Kasumi-1 (cell line): ENCODE measurements at places on chromosomes 3 and 15.
A peak's percentile ranks its signal among the peaks of the same experiment; 100 is the strongest.

- DNase-seq: no peak
Measured at GRCh38 chr3:101638261-101638745, 38.6 kb downstream of the ZBTB11 start.

- no peak for DNase-seq
Measured at GRCh38 chr3:21356402-21356801, 394.6 kb downstream of the ZNF385D start.

- no peak for DNase-seq
Measured at GRCh38 chr15:91694131-91694830, 159.2 kb upstream of the SLCO3A1 start.

- DNase-seq: peak; percentile 36
Measured at GRCh38 chr15:72375501-72375845, 341 bp downstream of the HEXA start.

DNA sequence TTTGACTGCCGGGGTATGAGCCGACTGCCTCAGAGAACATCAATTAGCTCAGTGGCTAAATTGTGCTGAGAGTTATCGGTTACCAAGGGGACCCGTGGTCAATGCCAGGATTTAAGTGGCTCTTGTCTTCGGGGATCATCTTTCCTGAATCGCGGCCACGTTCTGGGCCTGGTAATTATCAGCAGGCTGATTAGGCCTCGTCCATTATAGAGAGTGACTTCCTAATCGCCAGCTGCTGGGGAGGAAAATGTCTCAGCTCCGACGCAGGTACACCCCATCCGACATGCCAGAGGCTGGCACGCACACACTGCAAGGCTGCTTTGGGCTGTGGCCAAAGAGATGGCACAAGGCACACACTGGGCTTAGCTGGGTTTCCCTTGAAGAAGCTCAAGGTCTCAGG lies 10.6 kb downstream of the TRH start:
- DNase-seq: no peak

DNA sequence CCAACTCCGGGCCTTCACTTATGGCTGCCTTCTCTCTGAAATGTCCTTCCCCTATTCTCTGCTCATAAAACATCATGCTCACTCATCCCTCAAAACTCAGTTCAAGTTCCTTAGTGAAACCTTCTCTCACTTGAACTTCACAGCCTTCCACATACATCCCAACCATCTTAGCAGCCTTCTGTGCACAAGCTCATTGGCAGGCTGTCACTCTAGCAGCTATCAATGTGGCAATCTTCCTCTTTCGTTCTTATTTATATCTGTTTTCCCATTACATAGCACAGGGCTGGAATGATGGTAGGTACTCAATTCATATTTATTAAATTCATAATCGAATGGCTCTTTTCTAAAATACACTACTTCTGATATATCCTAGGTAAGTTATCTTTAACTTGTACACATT lies 66.4 kb upstream of the MCTP2 start:
- no peak for DNase-seq

- no peak for DNase-seq
Measured at GRCh38 chr3:147630921-147631415, 221.8 kb downstream of the ZIC1 start.

DNA sequence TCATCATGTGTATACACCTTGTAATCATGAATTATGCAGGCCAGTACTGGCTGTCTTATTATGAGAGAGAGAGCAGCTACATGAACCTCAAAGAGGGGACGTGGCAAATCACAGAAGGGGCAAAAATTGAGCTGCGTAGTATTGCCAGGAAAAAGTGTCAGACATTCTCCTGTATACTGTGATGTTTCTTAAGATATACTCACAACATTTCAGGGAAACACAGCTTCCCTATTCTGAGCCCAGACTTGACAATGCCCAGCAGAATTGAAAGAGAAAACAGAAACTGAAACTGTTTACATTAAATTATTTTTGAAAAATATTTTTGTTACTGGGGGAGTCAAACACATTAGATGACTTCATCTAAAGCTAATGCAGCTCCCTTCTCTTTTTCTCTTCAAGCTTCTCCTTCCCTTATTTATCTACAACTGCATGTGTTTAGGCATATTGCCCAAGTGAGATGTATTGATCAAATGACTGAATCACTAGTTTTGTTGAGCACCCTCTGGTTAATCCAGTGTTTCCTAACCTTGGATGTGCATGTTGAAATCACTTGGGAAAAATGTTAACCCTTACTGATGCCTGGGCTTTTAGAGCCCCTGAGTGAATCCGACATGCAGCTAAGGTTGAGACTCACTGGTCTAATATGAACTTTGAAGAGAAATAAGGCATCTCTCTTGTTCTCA lies 39.5 kb downstream of the CADPS start:
- no peak for DNase-seq

DNA sequence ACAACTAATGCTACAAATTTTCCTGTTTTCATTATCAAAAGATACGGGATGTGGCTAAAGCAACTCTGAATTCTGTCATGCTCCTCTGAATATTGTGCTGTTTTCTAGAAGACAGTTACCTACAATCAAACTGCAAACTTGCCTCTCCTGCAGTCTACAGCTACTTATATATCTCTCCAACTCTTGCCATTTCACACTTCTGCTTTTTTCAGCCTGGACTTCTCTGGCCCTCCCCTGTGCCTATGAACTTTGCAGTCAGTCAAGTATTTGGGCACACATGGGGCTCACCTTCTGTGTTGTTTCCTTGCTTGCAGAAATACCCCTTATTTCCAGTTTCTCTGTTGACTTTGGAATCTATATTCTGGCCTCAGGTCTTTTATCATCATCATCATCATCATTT lies 575.6 kb downstream of the GRM7 start:
- DNase-seq: peak; percentile 46

- peak; percentile 73 for DNase-seq
Measured at GRCh38 chr15:56765251-56765650, 31.9 kb upstream of the ZNF280D start.

DNA sequence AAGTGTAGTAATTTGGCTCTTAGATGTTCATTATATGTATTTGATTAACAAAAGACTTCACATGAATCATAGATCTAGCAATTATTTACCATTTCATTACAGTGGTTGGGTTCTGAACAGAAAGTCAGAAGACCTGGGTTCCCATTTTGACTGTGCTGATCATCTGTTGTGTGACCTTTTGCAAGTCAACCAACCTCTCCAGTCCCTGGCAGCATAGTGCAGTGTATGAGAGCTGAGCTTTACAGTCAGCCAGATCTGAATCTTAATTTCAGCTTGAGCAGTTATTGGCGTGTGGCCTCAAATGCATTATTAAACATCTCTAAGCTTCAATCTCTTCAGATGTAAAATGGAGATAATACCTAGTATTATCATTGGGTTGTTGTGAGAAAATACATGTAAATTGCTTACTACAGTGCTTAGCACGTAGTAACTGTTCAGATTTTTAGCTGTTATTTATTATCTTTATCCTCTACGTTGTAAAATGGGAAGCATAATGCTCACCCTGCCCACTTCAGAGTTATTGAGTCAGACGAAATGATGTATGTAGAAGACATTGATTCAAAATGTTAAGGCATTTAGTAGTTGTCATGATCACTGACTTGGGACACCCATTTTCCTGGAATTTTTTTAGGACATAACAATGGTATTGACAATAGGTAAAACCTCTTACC lies 104.0 kb downstream of the KLHL25 start:
- DNase-seq: peak; percentile 45

GRCh38 chr15:62138124-62138523 lies 27.0 kb downstream of the C2CD4B start:
- DNase-seq: no peak

DNA sequence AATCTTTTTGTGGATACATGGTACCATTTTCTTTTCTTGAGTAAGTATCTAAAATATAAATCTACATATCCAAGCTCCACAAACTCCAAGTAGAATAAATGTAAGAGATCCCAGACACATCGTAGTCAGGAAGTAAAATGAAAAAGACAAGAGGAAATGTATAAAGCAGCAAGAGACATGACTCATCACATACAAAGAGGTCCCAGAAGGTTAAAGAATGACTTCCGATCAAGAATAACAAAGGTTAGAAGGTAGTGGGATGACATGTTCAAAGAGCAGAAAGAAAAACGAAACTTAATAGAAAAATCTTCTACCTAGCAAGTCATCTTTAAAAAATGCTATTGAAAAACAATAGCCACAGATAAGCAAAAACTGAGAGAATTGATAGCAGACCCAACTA lies 705.8 kb downstream of the NR2F2 start:
- no peak for DNase-seq

DNA sequence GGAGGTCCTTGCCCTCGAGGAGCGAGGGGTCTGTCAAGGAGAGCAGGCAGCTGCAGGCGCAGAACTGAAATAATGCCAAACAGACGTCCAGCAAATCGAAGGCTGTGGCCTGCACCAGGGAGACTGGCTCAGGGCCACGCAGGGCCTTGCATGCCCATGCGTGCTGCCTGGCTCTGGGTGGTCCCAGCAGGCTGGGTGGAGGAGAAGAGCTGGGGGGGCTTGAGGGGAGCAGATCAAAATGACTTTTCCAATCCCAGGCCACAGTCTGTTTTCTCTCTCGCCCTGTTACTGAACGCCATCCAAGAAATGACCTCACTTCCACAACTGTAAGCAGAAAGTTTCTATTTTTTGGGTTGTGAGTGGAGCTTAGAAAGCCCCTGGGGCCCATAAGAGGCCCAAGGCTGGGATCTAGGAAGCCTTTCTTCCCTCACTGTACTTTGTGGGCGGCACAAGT lies 96.9 kb upstream of the RPL32 start:
- DNase-seq: no peak

DNA sequence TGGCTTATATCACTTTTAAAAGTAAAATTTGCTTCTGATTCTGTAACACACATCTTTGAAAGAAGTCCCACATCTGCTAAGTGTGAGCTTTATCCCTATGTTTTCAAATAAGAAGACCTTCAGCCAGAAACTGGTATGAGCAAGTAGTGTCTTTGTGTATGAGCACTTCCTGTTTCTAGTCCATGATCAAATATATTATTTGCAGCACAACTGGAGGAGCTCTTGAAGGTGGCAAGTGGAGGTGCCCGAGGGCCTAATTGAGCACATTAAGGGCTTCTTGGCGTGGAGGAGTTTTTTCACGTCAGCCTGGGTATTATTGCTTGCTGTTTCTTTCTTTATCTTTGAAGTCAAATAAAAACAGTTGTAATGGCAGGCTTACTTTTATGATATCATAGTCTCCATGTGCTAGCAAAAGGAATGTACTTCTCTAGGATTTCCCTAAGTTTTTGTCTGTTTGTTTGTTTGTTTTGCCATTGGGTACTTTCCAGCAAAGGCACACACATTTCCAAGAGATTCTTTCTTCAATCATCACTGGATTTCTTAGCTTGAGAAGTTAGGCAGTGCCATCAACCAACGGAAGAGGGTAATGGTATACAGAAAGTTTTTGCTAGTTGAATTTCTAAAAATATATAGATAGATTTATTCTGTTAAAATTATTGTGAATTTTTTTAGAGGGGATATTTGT lies 68.1 kb downstream of the MEIS2 start:
- no peak for DNase-seq

GRCh38 chr3:101464235-101464634 lies 48.8 kb downstream of the SENP7 start:
- DNase-seq: no peak

GRCh38 chr15:100928632-100929280 lies 9.6 kb downstream of the LRRK1 start:
- no peak for DNase-seq

- no peak for DNase-seq
Measured at GRCh38 chr3:169172535-169172934, 491.0 kb downstream of the MECOM start.
